ENCODE measurements at places on chromosomes 16 and 17.
A peak's percentile ranks its signal among the peaks of the same experiment; 100 is the strongest.

- DNase-seq = no peak
Observed at GRCh38 chr16:74100395-74101326, 196.0 kb upstream of the PSMD7 start.

DNA sequence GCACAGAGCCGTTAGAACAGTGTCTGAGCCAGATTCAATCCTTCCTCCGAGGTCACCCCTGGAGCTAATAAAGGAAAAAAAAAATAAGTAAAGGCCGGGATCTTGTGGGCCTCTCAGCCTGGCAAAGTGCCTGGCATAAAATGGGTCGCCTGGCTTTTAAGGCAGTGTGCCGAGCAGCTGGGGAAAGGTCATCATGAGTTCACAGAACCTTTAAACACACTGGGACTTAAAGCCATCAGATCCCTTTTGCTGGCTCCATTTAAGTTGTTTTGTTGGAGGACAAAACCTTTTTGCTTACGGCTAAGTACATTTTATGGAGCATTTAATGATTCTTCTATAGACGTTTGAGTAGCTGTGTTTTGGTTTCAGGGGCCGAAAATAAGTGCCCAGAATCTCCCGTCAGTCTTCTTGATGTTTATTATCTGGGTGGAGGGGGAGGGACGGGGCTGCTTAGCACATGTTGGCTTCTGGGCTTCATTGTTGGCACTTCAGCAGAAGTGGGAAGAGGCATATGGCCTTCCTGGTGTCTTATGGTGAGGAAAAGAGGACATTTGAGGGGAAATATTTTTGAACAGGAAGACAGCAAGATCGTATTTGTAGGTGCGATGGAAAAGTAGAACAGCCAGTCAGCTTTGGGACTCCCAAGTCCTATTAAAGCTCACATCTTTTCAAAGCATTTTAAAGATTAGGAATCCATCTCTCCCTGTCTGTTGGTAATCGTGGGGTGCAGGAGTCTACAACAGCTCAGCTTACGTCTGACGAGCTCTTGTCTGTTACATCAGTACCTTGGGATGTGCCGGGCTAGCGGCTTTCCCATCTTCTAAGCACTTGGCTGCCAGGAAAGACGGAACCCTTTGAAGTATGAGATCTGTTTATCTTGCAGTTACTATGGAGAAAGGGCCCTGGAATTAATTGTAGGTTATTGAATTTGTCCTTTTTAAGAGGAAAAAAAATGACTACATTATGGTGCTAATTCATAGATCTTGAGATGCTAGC lies 31.1 kb downstream of the RBFOX1 start:
- no peak for DNase-seq

DNA sequence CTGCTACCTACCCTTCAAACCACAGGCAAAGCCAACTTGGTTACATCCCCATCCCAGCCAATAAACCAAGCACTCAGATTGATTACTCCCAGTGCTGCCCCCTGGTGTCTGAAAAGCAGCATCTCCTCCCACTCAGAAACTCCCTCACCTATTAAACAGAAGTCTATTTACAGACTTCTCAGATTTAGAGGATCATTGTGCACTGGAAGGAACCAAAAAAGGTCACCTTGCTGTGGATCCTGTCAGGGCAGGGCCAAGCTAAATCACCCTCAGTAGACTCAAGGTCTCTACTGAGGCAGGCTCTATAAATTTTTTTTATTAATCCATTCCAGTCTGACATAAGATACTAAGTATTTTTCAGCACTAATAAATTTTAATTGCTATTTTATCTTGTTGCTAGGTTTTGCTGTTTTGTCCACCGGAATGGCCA lies 17.6 kb downstream of the HIGD1B start:
- DNase-seq = peak; percentile 81

DNA sequence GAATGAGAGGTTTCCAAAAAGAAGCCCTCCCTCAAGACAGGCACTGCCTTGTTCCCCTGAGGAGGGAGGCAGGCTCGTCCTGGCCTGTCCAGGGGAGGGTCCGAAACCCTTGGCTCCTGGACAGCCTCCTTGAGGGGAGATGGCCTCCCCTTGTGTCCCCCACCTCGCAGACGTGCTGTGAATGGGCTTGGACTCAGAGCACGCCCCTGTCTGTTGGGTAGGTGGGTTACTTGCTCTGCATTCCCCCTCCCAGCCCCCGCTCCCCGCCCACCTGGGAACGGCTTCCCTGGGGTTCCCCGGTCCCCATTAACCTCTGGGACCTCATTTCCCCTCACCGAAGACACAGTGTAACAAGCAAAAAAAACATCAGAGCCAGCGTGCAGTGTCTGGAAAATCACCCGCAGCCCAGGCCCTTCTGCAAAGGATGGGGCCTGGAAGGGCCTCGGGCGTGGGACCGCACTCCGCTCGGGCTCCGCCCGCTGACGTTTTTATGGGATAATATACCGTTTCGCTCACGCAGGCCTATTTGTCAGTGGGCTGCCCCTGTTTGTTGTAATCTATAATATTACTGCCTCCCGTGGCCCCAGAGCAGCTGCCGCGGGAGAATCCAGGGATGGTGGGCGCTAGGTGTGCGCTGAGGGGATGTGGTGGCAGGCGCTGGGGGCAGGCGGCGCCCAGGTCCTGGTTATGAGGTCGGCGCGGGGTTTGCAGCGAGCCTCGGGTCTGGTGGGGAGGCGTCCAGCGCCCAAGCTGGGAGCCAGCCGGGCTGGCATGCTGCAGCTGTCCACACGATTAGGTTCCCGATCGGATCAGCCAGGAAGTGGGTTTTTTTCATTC lies 11.1 kb downstream of the BAHCC1 start:
- peak; percentile 96 for DNase-seq

GRCh38 chr16:61820820-61821219 lies 215.4 kb downstream of the CDH8 start:
- no peak for DNase-seq

DNA sequence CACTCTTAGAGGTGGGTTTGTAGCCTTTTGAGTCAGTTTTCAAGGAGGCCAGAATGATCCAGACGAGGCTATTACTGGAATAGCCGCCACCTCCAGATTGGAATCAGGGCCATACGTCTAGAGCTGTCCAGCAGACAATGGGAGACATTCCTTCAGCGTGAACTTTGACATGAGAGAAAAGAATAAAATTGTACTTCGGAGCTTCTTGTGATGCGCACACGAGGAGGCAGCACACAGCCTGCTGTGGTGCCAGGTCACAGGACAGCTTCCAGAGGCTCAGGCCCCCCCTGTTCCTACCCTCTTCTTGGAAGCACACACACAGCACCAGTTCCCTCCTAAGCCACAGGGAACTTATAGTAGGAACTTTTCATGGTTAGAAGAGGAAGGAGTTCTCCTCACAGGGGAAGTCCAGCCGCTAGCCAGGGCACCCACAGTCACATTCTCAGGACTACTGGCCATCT lies 81.0 kb downstream of the VPS53 start:
- DNase-seq = peak; percentile 60

- DNase-seq = no peak
Observed at GRCh38 chr17:79441356-79442160, 169.3 kb downstream of the RBFOX3 start.

DNA sequence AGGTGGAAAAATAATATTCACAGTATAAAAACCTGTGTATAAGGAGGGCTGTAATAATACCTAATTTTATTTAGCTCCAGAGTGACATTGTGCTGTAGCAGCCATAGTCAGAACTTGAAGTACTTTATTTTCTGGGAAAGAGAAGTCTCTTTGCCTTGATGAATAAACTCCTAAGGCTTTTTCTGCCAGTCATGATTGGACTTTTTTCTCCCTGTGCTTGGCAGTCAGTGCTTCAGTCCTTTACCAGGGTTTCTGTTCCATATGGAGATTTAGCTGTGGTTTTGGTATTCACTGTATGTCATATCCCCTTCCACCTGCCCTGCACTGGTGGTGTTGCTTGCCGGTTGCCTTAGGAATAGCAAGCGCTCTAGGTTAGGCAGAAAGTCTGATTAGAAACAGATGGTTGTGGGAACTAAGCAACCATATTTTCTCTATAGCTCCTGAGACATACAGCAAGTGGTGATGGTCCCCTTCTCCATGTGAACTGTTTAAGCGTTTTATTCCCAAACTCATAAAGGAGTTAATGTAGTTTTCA lies 24.7 kb downstream of the DDX42 start:
- no peak for DNase-seq

GRCh38 chr17:10875984-10876555 lies 38.2 kb upstream of the PIRT start:
- DNase-seq = peak; percentile 20

DNA sequence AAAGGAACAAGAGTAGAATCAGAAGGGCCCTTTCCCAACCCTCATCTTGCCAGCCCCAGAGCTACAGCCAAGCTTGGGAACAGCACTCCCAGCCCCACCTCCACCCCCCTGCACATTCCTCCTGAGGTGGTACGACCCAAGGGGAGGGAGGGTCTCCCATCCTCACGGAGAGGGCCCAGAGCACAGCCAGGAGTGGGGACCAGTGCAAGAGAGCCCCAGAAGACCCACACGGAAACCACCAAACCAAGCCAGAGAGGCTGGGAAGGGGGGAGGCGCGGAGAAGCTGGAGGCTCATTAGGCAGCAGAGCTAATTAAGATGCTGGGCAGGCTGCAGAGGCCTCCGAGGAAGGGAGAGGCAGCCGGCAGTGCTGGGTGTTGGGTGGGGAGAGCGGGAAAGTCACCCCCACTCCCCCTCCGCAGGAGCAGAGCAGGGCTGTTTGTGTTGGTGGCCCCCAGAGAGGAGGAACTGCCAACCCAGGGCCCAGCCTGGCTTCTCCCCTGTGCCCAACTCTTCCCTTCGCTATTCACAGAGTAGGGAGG lies 2.4 kb downstream of the CACNB1 start:
- DNase-seq = no peak

DNA sequence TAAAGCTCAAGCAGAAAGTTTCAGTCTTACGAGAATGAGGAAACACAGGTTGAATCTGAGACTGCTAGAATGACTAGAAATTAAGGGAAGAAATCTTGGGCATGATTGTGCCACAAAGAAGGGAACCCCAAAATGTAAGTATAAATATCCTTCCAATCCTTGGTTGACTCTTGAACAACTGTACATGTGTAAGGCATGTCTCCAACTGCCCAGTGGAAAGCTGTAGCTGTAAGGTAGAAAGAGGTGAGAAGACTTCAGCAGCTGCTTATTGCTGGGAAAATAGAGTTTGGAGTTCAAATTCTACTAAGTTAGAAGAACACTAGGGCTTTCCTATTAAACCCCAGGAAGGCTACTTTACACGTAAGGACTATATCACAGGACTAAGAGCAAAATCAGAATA lies 59.7 kb upstream of the NACA2 start:
- no peak for DNase-seq

- no peak for DNase-seq
Observed at GRCh38 chr16:55012362-55012761, 81.7 kb downstream of the IRX5 start.

DNA sequence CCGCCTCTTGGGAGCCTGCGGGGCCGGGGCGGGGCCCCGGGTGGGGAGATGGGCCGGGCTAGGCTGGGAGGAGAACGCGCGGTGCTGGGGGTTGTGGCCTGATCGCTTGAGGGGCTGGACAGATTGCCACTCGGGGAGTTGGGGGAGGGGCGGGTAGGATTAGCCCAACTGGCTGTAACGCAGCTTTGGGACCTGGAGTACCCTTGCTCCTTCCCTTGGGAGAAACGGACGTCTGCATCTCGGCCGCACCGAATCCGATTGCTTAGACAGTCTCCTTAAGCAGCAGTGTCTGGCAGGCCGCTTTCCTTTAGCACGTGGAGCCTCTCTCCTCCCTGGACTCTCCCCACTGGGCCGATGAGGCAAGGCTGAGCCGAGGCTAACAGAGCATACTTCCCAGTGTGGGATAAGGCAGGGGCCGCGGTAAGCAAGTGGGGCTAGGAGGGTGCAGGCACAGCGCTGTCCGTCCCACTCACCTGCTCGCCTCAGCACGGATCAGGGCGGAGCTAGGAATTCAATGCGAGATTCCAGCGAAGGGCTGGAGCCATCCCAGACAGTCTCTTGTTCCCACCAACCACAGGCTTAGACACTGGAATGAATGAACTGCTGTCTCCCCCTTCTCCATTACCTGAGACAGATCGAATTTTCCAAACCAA lies 540 bp upstream of the ACLY start:
- peak; percentile 82 for DNase-seq

GRCh38 chr17:77444628-77444983 lies 303.8 kb downstream of the SEC14L1 start:
- peak; percentile 95 for DNase-seq

DNA sequence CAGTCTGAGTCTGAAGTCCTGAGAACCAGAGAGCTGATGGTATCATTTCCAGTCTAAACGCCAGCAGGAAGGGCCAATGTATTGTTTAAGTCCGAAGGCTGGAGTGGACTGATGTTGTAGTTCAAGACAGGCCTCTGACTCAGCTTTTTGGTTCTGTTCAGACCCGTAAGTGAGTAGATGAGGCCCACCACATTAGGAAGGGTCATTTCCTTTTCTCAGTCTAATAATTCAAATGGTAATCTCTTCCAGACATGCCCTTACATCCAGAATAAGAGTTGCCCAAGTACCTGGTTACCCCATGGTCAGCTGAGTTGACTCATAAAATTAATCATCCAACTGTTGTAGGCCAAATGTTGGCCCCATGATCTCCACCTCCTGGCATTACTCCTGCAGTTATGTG lies 442.6 kb upstream of the HSBP1 start:
- DNase-seq = no peak

GRCh38 chr16:29307598-29308507 lies 98.7 kb downstream of the NPIPB11 start:
- DNase-seq = peak; percentile 81

DNA sequence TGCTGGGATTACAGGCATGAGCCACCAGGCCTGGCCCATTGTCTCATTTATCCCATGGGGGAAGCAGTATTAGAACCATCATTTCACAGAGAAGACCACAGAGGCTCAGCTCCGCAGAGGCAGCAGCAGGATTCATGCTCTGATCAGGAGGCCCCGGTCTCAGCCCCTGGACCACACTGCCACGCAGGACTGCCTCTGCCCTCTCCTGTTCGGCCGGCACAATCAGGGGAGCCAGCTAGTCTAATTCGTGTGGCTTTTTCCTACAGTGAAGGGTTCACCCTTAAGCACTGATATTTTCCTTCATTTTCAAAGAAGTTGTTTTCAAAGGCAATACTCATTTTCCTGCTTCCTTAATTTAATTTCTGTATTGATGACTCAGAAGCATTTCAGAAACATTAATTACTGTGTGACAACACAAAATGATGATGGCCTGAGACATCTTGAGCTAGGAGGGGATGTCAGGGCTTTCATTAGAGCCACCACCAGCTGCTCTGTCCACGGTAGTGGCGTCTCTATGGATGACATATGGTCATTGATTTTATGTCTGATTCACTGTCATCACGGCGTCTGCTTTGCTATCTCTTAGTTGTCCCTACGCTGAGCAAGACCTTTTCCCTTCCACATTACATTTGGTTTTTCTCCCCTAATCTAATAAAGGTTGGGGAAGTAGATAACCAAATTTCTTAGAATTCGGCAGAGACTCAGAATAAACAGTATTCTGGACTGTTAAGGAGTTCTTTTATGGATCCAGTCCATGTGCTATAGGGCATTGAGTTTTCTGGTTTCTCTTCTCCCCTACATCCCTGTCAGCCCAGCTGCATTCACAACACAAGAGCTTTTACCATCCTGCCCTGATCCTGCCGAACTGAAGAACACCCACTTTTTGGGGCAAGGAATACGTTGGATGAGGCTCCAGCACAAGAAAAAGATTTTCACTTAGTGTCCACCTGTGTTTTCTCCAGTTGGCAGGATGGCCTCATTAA lies 314.0 kb downstream of the SLC39A11 start:
- DNase-seq = no peak
